Amniotic stem cell (primary cell): ENCODE measurements at places on chromosomes 5 and 9.

DNA sequence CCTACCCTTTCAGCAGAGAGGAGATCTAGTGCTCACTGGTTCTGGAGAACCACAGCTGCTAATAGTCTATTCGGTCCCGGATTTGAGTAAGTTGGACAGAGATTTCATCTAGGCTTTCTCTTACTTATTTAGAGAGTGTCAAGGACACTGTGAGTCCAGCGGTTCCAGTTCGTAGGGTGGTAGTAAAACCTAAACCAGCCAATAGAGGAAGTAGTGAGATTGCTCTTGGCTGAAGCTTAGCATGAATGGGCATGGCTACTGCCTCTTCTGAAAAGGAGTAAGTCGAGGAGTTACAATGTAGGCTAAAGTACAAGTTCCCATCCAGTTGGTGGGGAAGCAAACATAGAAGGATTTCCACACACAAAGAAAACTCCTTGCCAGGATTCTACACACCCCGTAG is 109.6 kb upstream of the MOCS2 start:
- DNase-seq = no peak

- DNase-seq = no peak
Measured at GRCh38 chr5:6926491-6927038, 213.3 kb downstream of the TENT4A start.

- DNase-seq = no peak
Measured at GRCh38 chr5:126814721-126815404, 37.9 kb downstream of the LMNB1 start.

- DNase-seq = no peak
Measured at GRCh38 chr5:161409471-161409870, 137.1 kb downstream of the GABRB2 start.

DNA sequence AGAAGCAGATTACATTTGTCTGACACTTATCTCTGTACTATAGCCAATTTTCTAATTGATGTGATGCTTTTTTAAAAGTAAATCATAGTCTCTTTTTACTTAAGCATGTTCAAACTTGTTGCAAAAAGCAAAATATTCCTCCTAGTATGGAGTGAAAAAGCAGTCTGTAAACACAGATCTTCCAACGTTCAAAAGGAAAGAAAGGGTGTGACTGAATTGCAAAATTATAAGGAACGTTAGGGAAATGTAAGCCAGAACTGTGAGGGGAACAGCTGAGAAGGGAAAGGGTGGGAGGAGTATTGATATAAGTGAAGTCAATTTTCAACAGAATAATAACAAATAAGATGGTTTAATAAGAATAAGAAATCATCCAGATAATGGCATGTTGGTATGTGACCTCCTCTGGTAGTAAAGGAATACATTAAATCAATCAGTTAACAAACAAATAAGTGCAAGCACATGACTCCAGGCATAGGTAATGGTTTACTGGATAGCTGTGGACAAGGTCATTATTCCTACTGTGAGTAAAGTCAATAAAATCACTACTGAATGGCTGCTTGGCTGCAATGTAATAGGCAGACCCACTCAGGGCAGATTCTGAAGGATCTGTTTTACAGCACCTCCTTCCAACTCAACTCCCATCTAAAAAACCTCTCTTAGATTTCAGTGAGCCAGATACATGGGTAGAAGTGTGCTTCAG is 239.1 kb upstream of the NMUR2 start:
- no peak for DNase-seq

DNA sequence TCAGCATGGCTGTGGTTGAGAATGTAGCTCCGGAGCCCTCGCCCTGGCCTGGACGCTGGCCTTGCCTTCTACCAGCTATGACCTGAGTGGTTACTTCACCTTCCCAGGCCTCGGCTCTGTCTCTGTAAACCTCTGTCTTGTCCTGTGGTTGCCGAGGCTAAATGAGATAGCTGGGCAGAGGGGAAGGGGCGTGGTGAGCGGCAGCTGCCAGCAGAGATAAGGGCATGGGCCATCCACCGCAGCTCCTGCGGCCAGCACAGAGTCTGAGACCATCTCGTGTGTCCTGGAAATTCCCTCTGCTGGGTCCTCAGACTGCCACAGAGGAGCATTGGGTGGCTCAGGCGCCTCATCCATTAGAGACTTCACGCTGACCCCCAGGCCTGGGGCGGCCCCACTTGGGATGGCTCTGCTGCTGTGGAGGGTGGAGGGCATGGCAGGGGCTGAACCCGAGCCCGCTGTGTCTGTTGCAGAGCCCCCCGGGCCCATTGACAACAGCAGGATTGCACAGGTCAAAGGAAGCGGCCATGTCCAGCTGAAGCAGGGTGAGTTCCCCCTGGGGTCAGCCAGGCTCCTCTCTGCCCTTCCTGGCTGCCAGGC is 43.9 kb downstream of the USP20 start:
- DNase-seq = no peak

DNA sequence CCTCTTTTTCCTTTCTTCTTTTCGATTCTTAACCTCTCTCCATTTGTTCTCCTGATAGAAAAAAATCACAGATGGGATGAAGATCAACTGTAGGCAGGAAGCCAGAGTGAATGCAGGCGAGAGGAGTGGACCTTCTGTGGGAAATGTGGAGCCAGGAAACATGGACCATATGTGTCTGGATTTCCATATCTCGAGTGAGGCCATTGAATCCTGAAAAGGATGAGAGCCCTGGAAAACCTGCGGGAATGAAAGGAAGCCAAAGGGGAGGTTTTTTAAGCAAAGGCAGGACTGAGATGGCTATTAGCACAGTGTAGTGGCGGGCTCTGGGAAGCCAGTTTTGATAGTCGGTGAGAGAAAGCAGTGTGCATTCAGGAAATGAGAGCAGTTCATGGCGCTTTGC is 139.5 kb upstream of the C9orf72 start:
- DNase-seq = no peak

DNA sequence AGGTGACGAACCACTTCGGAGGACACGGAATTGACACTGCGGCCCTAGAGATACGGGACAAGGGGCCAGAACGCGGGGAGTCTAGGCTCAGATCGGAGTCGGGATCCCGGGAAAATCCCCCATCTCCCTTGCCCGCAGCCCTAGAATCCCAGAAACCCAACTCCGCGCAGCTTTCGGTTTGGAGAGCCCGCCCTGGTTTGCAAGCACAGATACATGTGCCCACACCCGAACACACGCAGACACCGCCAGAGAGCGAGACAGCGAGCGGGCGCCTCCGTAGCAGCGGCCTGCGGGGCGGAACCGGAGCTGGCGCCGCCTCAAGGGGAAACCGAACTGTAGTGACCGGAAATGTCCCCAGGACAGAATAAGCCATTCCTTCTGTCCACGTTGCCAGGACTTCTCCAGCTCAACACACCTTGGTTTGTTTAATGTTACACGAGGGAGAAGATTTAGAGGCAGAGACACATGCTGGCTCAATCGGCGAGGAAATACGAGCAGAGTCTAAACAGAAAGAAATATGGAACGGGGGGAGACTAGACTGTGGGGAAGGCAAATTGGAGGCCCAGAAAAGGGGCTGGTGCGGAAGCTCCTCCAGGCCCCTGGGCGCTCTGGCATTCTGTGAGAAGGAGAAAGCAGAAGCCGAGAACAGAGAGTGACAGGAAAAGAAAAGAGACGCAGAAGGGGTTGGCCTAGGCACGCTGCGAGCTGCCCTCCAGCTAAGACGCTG is 2.9 kb upstream of the PAX5 start:
- DNase-seq = no peak

GRCh38 chr5:142317173-142317572 is 7.6 kb downstream of the SPRY4 start:
- no peak for DNase-seq

DNA sequence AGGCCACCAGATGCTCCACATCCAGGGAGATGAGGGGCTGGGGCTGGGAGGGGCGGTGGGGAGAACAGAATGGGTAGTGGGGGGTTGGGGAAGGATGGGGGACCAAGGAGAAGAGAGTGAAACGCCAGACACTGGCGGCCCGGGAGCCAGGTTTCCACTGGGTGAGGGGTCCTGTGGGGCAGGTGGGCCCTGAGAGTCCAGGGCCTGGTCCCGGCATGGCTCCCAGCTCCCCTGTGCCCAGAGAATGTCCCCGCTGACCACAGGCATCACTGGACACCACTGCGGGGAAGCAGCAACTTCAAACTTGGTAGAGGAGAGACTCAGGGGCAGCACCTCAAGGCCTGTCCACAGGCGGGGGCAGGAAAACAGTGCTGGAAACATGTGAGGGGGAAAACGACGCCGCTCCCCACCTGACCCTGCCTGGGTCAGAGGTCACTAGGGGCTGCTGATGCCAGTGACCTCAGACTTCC is 13.2 kb downstream of the NINJ1 start:
- DNase-seq = no peak

DNA sequence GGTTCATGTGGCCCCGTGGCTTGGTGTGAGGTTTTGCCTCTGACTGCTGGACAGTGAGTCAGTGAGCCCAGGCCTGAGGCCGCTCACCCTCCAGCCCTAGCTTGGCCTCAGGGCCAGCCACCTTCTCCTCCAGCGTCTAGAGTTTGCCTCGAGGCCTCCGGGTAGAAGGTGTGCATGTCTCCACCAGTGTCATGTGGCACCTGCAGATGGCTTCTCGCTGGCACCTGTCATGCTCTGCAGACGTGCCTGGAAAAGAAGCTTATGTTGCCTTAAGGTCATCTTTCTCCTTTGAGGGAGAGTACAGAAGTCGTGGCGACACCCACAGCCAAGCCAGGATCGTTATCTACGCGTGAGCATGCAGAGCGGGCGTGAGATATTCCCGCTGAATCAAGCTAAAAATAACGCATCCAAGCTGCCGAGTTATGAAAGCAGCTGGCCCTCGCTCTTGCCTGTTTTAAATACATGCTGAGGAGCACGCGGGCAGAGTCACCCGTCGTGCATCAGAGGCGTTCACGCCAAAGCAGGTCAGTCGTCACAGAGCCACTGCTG is 79.7 kb upstream of the FCN2 start:
- DNase-seq = no peak

GRCh38 chr5:4124221-4124970 is 528.8 kb downstream of the IRX1 start:
- no peak for DNase-seq

GRCh38 chr5:151805414-151806223 is 33.9 kb downstream of the G3BP1 start:
- no peak for DNase-seq

GRCh38 chr5:56658972-56659371 is 156.4 kb upstream of the MAP3K1 start:
- no peak for DNase-seq

GRCh38 chr9:9286001-9286400 is 1326.8 kb downstream of the PTPRD start:
- DNase-seq = no peak

DNA sequence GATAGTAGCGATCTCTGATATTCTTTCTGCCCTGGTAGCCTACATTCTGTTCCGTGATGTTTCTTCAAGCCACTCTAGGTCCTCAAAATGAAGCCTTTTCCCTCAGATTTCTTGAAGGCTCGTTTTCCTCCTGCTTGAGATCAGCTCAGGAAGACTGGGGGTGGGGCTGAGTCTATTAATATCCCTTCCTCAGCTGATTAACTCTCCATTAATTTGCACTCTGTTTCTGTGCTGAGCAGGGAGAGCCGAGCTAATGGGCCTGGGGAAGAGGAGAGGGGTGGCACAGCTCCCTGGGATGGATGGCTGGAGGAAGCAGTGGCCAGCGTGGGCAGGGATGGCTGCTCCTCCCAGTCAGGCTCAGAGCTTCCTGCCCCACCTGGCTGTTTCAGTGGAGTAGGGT is 93.3 kb downstream of the PPARGC1B start:
- DNase-seq = no peak

GRCh38 chr9:122392284-122392683 is 21.5 kb downstream of the PTGS1 start:
- DNase-seq = no peak

- DNase-seq = no peak
Measured at GRCh38 chr9:93941493-93941892, 13.7 kb downstream of the BARX1 start.

- no peak for DNase-seq
Measured at GRCh38 chr5:74019923-74020322, 393.9 kb downstream of the ARHGEF28 start.

DNA sequence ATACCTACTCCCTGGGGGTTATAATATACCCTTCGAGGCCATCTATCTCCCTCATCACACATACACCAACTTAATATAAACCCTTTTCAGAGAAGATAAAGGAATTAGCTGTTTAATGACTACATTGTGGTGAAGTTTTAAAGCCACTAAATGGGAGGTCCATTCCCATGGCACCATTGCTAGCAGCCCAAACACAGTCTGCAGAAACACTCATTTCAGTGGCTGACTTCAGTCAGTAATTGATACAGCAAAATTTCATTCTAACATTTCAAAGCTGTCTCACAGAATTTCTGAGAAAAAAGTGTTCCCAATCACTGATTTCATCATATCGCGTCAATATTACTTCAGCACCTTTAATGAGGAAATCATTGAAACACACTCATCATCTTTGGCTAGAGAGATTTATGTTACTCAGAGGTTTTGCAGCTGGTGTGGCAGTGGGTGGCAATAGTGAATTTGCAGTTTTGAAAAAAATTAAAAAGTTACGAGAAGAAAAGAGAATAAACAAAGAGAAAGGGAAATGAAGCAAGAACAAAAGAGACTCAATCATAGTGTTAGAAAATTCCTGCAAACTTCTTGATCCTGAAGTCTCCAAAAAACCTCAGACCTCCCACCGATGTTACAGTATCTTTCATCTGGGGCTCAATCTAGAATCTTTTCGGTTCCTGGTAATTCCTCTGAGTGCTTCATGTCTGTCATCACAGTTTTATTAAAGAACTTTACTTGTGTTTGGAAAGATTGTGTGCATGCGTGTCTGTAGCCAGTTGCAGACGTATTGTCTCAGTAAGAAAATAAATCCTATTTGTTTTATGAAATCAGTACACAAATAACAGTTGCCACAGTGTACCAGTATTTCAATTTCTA is 105.0 kb downstream of the ERCC6L2 start:
- no peak for DNase-seq

GRCh38 chr9:11726659-11727058 is 966.5 kb upstream of the TYRP1 start:
- no peak for DNase-seq

DNA sequence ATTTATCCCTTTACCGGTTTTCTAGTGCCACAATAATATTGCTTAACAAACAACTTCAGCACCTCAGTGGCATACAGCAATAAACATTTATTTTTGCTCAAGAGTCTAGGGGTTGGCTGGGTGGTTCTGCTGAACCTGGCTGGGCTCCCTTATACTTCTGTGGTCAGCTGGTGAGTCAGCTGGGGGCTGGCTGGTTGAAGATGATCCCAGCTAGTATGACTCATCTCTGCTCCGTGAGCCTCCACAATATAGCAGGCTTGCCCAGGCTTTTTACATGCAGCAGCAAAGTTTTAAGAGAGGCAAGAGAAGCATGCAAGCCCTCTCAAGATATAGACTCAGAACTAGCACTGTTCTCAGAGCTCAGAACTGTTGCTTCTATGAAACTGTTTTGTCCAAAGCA is 523.5 kb upstream of the CLINT1 start:
- DNase-seq = peak; percentile 96

DNA sequence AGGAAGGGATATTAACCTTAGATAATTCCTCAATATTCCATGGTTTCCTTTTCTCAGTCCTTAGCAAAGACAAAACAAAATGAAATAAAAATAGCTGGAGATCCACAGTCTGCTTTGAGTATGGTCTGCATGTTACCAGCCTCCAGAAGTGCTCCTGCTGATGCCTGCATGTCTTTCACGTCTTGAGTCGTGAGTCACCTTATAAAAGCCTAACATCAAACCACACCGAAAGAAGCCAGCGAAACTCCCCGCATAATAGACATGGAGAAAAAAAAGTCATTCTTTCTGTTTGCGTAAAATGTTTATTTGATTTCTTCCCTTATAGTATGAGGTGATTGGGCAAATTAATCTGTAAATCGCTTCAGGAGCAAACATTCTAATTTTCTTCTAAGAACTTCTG is 380.5 kb downstream of the SLCO4C1 start:
- DNase-seq = no peak
